Foreskin keratinocyte (primary cell): ENCODE measurements at places on chromosomes 4 and X.
A peak's percentile ranks its signal among the peaks of the same experiment; 100 is the strongest.

DNA sequence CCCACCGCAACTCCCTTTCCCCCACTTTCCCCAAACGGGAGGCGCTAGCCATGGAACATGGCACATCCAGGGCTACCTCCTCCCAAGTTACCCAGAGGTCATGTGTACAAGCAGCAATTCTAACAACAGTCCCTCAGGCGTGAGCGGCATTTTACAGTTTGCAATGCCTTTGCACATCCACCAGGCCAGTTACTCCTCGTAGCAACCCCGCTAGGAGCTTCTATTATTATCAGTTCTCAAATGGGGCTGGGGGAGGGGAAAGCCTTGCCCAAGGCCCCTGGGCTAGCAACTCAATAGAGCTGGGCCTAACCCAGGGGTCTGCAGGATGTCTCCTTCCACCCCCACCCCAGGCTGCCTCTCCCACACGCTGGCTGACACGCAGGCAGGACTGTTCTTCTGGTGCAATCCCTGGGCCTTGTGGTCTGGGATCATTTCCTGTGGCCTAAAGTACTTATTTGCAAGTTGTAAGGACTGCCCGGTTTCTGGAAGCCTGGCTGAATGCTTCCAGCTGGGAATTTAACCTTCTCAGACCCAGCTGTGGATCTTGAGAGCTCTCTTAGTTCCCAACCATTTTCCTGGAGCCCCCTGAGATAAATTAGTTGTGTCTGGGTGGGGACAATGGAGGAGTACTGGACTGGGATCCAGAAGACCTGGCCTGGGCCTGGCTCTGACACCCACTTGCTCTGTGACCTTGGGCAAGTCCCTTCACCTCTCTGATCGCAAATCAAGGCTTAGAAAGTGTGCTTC, 27.7 kb downstream of the PJA1 start:
- DNase-seq: no peak

DNA sequence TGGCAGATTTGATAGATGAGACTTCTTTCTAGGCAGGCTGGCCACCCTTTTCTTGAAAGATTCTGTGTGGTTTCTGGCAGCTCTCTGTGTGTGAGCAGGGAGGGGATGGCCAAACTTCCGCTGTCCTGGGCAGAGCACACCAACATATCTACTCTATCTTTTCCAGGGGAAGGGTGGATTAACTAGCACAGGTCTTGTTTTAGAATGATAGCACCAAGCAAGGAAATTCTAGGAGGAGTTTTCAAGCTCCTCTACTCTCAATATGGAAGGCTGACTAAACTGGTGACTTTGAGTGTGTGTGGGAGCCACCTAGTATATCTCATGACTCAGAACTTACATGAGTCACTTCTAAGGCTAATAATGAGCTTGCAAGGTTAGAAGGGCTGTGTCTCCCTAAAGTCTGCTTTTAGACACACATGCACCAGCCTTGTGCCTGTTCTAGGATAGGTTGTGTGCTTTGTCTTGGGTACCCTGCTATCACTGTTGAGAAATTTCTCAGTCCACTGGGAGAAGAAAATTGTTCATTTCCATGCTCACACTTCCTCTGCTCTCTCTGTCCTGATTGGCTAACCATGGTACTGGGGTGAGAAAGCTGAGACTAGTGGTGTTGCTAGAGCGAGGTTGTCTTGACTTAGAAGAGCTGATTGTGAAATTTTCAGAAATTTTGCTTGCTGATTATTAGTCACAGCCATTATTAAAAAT, 72.9 kb downstream of the YIPF6 start:
- DNase-seq: peak; percentile 65

- no peak for DNase-seq
Measured at GRCh38 chr4:86608757-86609375, 14.8 kb downstream of the PTPN13 start.

GRCh38 chrX:39065051-39065871, 264.0 kb downstream of the MID1IP1 start:
- DNase-seq: no peak

DNA sequence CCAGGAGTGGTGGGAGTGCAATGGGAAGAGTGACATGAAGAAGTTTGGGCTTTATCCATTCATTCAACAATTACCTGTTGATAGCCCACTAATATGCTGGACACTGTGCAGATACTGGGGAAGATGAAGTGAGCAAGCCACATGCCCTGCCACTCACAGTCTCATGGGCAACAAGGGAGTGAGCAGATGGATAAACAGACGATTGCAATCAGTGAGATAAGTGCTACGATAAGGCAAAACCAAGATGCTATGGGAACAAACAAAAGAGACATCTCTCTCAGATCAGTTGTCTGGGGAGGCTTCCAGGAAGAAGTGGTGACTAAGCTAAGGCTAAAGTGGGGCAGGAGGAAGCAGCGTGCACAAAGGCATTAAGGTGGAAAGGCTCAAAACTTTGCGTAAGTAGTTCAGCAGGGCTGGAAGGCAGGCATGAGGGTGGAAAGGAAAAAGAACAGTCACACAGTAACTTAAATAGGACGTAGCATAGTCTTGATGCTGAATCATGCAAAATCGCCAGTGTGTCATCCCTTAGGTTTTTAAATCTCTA, 31.7 kb downstream of the GAB3 start:
- peak; percentile 70 for DNase-seq

DNA sequence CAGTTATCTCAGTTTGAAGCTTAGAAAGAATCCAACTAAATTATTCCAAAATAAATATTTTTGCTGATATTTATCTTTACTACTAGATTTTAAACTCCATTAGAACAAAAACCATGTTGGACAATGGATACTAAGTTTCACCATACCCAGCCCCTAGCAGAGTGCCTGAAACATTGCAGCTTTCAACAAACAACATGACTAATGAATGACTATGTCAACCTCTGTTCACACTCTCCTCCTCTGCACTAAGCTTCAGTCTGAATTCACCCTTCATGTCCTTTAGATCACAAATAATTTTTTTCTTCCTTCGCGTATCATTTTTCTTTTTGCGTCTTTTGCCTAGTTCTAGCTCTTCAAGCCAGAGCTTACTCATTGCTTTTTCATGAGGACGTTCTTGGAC, 315.2 kb downstream of the PCDH10 start:
- peak; percentile 28 for DNase-seq

GRCh38 chrX:40167233-40167849, 69.6 kb upstream of the BCOR start:
- DNase-seq: no peak

DNA sequence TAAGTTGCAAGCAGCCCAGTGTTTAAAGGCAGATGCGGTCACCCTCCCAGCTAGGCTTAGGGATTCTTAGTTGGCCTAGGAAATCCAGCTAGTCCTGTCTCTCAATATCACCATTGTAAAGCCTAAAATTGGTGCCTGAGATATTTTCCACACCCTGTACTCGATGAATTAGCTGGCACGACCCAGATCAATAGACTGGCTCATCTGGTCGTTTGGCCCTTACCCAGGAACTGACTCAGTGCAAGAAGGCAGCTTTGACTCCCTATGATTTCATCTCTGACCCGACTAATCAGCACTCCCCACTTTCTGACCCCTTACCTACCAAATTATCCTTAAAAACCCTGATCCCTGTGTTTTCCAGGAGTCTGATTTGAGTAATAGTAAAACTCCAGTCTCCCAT, 384.9 kb upstream of the SLC7A11 start:
- no peak for DNase-seq

DNA sequence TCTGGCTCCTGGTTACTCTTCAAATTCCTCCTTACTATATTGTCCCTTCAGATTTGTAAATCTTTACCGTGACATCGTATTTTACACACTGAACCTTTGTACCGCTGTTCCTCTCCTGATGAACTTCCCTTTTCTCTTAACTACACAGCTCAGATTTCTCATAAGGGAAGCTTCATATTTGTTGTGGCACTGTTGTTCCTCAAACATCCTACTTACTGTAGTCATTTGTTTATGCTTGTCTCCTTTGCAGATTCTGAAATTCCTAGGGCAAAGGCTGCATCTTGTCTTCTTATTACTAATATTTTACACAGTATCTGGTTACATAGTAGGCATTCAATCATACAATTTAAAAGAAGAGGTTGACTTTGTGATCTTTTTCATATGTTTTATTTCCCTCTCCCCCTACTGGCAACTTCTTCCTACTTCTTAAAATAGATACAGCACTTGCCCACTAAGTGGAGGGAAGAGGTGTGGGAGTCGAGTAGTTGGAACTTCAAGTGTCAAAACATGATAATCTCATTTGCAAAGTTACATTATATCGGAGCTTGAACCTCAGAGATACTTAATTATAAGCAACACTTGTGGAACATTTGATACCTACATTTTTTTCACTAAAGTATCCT, 50.0 kb downstream of the TET2 start:
- DNase-seq: no peak

- DNase-seq: no peak
Measured at GRCh38 chr4:46388857-46389256, 1.1 kb downstream of the GABRA2 start.

DNA sequence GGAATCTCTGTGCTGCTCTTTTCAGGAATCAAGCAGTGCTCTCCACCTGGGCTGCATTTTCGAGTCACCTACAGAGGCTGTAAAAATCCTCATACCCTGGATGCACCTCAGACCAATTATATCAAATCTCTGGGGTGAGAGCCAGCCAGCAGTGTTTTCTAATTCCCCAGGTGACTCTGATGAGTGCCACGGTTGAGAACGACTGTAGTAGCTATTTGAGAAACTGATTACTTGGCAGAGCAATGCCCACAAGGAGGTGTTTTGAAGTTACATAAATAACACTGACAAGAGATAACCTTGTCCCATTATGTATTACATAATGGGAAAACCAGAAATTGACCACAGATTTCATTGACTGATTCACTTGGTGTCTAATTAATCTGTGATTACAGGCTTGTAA, 46.8 kb downstream of the CLCN4 start:
- DNase-seq: no peak

- DNase-seq: no peak
Measured at GRCh38 chr4:163895378-163896005, 401.0 kb downstream of the TMA16 start.

GRCh38 chr4:170868170-170868569, 778.4 kb upstream of the AADAT start:
- DNase-seq: peak; percentile 54

- DNase-seq: no peak
Measured at GRCh38 chr4:6892190-6892908, 17.3 kb upstream of the TBC1D14 start.

DNA sequence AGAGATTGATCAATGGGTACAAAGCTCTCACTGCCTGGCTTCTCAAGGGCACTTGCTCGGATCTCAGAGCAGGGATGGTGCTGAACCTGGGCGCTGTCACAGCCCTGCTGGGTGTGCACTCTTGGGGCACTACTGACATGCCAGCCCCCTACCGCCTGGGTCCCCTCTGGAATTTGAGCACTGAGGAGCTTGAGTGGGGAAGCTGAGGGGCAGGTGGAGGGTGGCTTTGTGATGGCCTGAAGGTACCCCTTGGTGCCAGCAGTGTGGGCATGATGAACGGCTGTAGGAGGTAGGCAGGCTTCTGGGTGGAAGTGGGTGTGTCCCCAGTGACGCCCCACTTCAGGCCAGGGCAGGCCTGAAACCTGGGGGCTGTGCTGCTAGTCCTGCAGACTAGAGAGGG, 379.1 kb upstream of the GRID2 start:
- no peak for DNase-seq

DNA sequence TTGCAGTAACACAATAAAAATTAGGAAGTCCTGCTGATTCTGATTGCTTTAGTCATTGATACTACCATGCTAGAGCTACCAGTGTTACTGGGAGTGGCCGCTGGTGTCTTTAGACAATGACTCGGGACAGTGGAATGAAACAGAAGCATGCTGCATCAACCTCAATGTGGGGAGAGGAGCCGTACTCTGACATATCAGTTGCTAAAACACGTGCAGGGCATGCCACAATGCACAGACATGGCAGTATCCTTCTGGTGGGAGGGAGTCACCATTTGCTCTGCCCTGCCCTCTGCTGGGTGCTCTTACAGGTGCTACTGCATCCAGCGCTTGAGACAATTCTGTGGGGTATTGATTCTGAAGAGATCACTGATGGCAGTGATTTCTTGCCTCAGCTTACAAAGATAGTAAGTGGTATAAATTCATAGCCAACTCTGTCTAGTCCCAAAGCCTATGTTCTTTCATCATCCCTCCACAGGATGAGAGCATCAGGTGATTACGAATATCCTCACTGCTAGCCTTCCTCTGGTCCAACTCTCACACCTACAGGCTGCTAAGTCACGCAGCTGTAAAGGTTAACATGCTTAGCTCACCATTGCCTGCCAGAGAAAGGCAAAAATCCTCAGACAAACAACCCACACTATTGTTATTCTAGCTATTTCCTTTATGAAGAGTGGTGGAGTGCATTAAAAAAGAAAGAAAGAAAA, 43.7 kb downstream of the NSG1 start:
- peak; percentile 66 for DNase-seq

DNA sequence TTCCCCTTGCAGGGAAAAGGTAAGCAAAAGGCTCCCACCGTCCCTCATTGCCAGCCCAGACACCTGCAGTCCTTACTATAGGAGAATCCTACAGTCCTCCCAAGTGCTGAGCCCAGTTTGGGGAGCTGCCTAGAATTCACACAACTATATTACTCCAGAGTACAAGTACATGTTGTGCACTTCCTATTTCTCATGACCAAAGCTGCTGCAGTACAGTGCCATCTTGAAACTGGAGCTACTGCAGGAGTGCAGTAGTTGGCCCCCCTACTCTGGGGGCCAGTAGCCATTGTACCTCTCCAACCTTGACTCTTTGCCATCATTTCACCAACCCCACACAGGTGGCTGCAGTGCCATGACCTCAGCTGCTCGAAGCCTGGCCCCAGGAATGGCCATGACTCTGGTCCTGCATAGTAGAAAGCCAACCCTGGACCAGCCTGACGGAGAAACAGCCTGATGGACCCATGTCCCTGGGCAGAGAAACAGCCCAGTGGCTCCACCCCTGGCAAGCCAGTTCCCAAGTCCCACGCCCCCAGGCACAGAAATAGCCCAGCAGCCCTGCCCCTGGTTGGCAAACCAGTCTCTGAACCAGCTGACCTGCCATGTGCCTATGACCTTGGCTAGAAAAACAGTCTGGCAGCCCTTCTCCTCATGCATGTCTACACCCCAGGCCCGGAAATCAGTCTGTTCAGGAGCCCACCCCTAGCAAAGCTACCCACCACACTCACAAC, 51.9 kb downstream of the PHKA1 start:
- no peak for DNase-seq
